ENCODE measurements at places on chromosomes 5 and 9. TPM values are rescaled to one million over a fixed set of nuclear protein-coding genes. Genes with fewer than 3 reads are reported as not detected.

Gene PLAC8L1
- total RNA-seq, result not detected

DNA sequence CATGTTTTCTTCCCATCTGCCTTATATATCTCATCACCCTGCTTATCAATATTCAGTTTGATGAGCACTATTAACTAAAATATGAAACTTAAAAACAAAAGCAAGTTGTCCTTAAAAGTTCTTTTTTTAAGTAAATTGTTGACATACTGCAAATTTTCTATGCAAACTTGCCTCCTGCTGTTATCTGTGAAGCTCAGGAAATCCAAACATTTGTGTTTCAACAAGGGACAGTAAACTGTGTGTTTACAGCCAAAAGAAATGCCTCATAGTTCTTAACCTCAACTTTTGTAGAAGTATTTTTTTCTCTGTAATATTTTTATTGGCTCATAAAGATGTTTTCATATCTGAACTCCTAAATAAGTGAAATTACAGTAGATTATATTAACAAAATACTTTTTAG, 7.7 kb upstream of the TTC23L start:
- DNase-seq, result no peak

GRCh38 chr5:110738812-110739651, at the start of gene SLC25A46:
TSS of gene SLC25A46 (plus strand) at chr5:110739007. CDS start at chr5:110739120, 113 bp downstream.
- DNase-seq, result peak; percentile 77

DNA sequence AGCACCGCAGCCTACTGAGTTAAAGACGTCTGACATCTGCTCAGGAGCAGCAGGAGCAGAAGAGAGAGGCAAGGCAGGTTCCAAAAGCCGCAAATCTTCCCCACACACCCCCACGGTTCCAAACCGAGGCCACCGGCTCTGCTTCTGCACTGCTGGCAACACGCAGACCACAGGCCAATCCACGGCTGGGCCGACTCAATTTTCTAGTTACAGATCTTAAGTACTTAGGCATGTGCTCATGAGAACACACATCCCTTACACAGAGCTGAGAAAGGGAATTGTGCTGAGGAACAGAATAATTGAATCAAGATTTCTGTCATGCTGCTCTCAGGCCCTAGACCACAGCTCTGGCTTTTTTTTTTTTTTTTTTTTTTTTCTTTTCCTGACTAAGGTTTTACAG, 32.6 kb downstream of the PAX5 start:
- no peak for DNase-seq

GRCh38 chr9:38067859-38068681, 957 bp downstream of the SHB start:
- DNase-seq, result no peak

GRCh38 chr5:155700333-155700732, 626.6 kb upstream of the SGCD start:
- no peak for DNase-seq

DNA sequence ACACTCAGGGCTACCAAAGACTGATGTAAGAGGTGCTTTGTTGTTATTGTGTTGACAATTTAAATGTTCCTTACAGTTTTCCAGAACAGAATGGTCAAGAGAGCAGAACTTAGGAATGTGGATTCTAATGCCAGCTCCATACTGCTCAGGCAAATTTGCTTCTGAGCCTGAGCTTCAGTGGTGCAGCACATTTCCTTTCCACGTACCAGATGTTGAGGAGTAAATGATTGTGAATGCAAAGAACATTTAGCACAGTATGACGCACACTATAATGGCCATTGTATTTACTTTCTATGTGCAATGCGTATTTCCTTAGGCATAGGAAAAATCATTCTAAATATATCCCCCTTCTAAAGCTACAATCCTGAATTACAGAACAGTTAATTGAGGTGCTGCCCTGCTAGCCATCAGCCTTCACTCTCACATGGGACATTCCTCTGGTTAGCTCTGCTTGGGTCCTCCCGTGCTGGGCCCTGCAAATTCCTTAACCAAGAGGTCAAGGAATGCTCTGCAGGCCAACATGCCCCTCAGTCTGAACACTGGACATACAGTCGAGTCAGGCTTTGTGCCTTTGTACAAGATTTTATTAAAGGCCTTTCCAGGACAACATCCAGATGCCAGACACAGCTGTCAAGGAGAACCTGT, 21.1 kb upstream of the TMEM174 start:
- no peak for DNase-seq

Gene ABCA1
- total RNA-seq, result 36.5 TPM

DNA sequence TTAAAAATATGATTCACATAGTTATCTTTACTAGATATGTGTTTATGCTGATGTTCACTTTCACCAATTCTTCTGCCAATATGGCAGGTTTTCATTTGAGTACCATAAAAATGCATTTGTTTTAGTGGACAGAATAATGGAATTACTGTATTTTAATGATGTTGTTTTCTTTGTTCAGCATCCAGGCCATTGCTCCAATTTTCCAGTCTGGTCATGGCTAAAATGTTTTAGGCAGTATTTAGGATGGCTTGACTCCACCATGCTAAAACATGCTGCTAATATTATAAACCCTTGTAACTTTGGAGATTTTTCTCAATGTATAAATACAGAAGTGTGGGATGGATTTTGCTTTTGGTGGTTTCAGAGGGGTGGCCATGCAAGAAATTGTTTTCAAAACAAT, 273.0 kb upstream of the RPS23 start:
- DNase-seq, result no peak

Gene FXN
- 14.6 TPM for total RNA-seq

- DNase-seq, result no peak
Measured at GRCh38 chr9:96299823-96300222, 2.2 kb downstream of the HSD17B3 start.

GRCh38 chr9:80093695-80094094, 521.9 kb downstream of the TLE4 start:
- DNase-seq, result no peak

Gene IL33
- total RNA-seq, result 4.5 TPM

GRCh38 chr5:15703901-15704300, 203.9 kb downstream of the FBXL7 start:
- no peak for DNase-seq

Gene WDR31
- total RNA-seq, result 0.99 TPM

DNA sequence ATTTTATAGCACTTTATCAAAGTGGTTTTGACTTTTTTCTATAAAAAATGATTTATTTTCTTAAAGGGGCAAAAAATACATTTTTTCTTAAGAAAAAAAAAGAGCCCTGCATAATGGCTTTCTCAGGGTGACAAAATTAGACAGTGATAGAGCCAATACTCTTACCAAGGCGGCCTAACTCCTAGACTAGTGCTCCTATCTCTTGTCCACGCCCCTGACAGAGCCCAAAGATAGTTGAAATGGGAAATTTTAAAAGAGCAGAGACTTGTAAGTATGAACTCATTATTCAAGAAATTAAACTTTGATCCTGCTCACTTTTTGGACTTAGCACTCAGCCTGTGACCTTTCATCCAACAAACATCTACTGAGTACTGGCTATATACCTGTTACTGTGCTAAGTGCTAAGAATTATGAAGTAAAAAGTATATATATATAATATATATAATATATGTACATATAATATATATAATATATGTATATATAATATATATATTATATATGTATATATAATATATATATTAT, 1.2 kb downstream of the INVS start:
- DNase-seq, result no peak

Gene OR1J2
- total RNA-seq, result not detected

GRCh38 chr9:132214027-132214622, 52.3 kb downstream of the NTNG2 start:
- peak; percentile 10 for DNase-seq

Gene EGFL7
- 712 TPM for total RNA-seq

DNA sequence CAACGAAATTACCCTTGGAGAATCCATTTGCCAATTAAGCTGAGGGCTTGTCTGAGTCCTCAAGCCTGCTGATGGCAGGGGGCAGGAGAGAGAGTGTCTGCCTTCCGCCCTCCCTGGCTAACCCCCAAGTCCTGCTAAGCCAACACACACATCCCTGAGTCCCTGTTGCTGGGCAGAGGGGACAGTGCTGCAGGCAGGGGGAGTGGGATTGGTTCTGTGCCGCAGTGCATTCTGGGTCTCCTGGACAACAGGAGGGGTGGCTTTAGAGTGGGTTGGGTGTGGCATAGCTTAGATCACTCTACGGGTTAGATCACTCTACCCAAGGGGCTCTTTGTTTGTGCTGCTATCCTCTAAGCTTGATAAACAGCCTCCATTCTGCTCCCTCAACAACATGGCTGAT, 427.7 kb downstream of the CDK5RAP2 start:
- DNase-seq, result no peak

Gene PRDM9
- not detected for total RNA-seq

DNA sequence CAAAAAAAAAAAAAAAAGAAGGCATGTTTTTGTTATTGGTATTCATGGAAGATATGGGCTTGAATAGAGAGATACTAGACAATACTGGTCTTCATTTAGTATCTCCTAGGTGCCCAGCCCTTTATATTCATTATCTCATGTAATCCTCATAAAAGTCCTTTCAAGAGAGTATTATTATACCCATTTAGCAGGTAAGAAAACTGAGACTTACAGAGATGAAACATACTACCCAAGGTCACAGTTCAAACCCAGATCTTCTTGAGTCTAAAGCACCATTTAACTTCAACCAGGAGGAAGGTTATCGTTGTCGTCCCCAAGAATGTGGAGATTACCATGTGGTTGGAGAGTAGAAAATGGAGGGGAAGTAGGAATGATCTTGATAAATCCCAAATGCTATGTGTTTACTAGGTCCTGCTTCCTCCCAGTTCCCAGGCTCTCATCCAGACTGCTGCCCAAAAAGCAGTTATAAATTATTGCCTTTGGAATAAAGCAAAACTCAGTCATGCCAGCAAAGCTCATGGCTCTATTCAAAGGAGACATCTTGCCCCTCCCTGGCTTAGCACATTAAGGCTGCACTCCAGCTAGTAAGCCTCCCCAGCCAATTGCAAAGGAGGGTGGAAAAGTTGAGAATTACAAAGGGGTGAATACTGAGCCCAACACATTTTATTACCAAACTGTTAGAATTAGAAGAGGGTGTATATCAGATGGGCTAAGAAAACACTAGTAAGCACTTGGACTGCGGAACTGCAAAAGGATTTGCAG, 163.9 kb downstream of the PIK3R1 start:
- no peak for DNase-seq

- no peak for DNase-seq
Measured at GRCh38 chr5:87061046-87061445, 206.6 kb upstream of the RASA1 start.

- no peak for DNase-seq
Measured at GRCh38 chr9:127112735-127113161, 9.7 kb downstream of the ANGPTL2 start.

DNA sequence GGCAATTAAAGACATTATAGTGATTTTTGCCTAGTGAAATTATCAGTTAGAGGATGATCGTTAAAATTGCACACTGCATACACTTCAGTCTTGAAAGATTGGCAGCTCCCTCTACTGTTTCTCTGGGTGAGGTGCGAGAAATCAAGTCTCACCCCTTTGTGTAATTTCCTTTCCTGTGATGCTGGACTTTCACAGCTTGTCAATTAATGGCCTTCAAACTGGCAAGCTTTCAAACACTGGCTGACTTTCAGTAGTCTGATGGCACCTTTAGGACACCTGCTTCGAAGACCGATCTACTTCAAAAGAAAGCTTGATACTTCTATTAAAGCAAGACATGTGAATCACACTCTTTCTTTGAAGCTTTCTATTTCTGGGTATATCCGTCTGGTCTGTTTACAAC, 706.7 kb upstream of the PTPRD start:
- no peak for DNase-seq

DNA sequence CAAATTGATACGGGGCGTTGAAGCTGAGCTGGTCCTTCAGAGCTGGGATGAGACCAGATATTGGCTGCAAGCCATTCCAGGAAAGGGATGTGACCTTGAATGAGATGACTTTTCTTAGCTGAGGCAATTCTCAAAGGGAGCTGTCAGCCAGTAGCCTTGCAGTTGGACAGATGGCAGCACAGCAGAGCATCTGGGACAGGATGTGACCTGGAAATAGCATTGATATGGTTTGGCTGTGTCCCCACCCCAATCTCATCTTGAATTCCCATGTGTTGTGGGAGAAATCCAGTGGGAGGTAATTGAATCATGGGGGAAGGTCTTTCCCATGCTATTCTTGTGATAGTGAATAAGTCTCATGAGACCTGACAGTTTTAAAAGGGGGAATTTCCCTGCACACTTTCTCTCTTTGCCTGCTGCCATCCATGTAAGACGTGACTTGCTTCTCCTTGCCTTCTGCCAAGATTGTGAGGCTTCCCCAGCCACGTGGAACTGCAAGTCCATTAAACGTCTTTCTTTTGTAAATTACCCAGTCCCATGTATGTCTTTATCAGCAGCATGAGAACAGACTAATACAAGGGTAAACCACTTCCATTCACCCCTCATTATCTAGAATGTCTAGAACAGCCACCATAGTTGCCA, 19.8 kb upstream of the MTX3 start:
- no peak for DNase-seq

DNA sequence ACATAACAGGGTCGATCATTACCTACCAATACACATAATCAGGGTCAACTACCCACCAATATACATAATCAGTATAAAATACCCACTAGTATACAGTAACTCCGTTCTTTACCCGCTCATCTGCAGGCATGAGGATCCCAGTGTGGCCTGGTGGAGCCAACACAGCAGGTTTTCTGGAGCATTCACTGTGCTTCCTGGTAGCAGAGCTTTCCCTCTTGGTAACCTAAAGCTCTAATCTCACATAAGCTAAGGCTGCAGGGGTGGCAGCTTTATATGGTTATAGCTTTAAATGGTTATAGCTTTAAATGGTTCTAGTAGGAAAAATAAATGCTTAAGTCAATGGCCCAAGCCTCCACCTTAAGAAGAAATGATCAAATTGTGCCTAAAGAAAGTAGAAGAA, 11.9 kb downstream of the LCN1 start:
- DNase-seq, result no peak

GRCh38 chr9:134656334-134657006, 14.9 kb downstream of the COL5A1 start:
- DNase-seq, result no peak

Gene PRUNE2
- total RNA-seq, result 9.6 TPM

- DNase-seq, result no peak
Measured at GRCh38 chr5:150261231-150261630, 28.3 kb downstream of the CAMK2A start.

DNA sequence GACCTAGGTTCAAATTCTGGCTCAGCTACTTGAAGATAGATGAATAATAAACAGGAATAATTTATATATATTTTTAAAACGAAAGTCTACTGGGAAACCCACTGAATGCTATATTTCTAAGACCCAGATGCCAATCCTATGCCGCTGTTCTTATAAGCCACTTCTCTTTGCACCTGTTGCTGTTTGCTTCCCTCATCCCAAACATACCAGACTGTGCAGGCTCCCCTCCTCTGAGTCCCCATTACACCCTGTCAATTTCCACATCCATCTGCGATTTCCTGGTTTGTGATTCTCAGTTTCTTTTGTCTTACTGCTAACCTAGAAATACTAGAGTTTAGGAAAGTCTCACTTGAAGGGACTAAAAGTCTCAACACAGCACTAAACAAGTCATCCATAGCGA, 92.8 kb upstream of the CAST start:
- DNase-seq, result no peak

Gene PIP5K1B
- 0.29 TPM for total RNA-seq

Gene POMT1
- total RNA-seq, result 40.0 TPM

Gene CSF2
- 31.6 TPM for total RNA-seq

Gene PCDHGB1
- 0.82 TPM for total RNA-seq

All from glomerular endothelial cell (primary cell).